Mesothelial cell of epicardium (in vitro differentiated cells): ENCODE measurements at places on chromosomes 5 and 9. TPM values are rescaled to one million over a fixed set of nuclear protein-coding genes. Genes with fewer than 3 reads are reported as not detected.

Gene CER1
- total RNA-seq = 0.78 to 1.2 TPM (median 1.0 TPM) in 3 replicates

DNA sequence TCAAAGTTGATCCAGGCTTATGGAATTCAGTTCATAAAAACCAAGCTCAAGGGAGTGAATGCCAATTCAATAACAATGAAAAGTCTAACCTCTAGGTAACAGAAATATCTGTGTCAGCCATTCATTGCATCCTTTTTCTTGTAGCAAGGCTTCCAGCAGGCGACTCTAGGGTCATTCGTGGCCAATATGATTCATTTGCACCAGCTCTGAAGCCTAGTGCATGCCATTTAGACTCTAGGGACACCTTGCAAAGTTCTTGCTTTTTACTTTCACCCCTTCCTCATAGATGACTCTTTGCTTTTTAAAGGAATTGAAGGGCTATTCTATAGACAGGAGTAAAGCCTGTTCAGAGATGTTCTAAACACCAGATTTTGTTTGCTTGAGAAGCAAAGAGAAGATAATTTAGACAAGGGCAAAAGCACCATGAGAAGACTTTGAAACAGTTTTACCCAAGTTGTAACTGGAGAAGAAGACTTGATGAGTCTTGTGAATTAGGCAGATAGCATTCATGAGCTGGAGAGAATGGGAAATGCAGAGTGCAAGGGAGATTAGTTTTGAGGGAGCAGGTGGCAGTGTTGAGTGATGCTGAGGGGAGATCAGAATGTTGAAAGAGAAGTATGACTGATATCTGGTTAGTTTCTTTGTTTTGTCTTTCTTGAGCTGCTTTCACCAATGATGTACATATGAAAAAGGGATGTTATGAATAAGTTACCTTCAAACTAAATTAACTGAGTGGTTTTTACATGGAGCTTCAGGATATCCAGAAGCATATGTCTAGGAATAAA lies 94.5 kb downstream of the F2RL2 start:
- no peak for DNase-seq

DNA sequence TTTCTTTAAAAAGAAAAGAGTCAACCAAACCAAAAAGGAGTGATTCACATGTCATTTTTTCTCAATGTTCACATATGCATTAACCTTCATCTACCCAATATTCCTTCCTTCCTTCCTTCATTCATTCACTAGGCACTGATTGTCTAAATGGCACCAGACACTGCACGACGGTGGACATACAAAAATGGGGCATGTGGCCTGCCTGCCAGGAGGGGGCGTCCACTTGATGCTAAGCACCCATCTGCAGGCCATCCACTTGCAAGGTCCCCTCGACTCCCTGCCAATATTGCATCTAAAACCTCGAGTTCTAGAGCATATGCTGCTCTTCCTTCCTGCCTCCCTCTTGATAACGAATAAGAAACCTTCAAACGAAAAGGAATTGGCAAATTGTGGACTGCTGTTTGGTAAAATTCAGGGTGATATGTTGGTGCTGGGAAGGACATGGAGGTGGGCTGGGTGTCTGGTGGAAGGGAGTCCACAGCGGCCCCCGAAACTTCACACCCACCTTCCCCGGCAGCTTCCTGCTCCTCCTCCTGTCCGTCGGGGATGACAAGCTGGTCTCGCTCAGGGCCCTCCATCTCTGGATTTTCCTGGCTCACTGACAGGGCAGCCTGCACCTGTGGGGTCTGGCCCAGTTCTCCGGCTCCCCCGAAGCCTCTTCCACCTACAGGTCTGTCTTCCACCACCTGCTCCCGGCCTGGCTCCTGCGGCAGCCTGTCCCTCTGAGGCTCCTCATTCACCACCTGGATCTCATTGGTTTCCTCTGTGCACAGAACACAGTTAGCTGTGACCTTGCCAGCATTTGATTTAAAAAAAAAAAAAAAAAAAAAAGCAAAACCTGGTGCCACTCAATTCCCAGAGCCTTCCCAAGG lies 64.3 kb downstream of the GOLM1 start:
- DNase-seq = no peak

DNA sequence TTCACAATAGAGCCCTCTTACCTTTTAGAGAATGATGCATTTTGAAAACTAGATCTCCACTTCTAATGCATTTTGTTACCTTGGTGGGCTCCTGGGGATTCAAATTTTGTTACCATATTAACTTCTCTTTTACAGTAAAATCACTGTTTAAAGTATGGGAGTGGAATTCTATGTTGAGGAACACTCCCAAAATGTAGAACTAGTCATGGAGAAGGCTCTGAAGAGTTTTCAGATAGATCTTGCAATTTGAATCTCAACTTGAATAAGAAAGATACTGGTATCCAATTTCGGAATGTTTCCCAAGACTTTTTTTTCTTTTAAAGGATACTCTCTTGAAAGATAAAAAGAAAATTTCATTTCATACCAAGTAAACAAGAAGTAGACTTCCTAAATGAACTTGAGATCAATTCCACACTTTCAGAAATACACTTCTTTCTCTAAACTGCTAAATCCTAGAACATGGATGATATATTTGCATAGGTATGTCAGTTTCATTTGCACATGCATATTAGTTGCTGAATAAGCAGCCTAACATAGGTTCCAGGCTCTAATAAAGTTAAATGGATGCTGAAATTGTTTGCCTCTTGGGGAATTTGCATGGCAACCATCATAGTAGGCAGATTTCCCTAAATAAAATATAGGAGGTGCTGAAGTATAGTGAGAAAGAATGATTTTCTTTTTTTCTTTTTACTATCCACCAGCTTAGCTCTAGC lies 205.4 kb downstream of the ADAMTS6 start:
- no peak for DNase-seq

- DNase-seq = no peak
Measured at GRCh38 chr9:90801973-90802322, 329 bp downstream of the SYK start.

DNA sequence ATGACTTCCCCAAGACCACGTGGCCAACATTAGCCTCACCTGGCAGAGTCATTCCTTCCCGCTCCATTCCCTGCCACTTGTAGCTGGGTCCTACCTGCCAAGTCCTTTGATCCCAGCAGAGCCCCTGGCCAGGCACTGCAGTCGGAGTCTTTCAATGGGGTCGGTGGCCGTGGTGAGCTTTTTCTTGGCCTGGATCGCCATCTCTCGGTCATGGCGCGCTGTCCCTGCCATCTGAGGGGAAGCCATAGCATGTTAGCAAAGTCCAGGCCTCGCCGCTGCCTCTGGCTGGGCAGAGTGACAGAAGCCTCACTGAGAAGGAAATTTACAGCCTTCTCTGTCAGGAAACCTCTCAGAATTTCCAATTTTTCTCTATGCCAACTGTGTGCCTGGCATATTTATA lies 17.5 kb downstream of the CAPSL start:
- DNase-seq = no peak

GRCh38 chr5:78795757-78796156 lies 147.2 kb upstream of the LHFPL2 start:
- no peak for DNase-seq

DNA sequence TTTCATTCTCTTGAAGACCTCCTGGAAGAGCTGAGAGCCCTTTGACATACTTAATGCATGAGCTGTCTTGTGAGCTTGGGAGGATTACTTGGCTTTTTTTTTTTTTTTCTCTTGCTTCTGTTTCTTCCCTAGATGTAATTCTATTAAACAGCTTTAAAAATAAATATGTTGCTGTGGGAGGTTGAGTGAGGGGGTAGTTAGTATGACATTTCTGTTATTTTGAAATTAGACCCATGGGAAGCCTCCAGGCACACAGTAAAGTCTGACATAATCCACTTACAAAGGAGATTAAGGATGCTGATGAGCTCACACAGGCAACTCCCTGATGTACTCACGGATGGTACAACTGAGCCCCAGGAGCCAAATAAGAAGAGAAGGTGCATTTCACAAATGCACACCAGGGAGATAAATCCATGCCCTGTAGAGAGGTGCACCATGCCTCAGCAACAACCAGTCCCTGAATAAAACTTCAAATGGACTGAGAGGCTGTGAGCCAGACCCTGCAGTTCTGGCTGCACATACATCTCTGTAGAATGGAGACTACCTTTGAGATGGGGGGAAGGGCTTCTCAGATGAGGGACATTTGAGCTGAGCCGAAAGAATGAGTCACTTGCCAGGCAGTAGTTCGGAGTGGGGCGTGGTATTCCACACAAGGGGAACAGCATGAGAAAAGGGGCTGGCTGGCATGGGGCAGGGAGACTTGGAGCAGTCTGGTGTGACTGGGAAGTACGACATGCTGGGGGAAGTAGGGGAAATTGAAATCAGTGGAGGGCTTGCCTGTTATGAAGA lies 68.7 kb downstream of the ACTL7B start:
- DNase-seq = no peak

DNA sequence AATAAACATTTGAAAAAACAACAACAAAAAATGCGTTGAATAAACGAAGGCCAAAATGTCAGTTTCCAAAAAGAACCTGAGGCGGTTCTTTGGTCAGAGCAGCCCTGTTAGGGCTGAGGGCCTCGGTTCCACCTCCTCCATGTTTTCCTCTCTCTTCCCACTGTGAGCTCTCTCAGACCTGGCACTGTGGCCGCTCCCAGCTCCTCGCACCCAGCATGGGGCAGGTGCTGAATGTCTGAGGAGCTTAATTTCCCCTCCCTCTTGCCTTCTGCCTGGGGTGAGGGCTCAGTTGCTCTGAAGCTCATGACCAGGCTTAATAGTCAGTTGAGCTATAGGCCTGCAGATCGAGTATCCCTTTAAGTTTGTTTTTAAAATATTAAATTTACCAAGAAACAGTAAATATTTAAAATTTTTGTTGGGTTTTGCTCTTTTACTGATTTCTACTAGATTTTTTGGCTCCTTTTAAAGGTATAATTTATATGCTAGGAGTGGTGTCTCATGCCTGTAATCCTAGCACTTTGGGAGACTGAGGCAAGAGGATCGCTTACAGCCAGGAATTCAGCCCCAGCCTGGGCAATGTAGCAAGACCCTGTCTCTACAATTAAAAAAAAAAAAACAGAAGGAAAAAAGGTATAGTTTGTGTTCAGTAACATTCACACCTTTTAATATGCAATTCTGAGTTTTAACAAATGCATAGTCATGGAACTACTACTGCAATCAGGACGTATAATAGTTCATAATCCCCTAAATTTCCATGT lies 28.1 kb downstream of the DAPK1 start:
- DNase-seq = no peak

- no peak for DNase-seq
Measured at GRCh38 chr9:120783602-120784047, 9.6 kb downstream of the FBXW2 start.

GRCh38 chr5:7391814-7392692 lies 3.9 kb upstream of the ADCY2 start:
- no peak for DNase-seq

DNA sequence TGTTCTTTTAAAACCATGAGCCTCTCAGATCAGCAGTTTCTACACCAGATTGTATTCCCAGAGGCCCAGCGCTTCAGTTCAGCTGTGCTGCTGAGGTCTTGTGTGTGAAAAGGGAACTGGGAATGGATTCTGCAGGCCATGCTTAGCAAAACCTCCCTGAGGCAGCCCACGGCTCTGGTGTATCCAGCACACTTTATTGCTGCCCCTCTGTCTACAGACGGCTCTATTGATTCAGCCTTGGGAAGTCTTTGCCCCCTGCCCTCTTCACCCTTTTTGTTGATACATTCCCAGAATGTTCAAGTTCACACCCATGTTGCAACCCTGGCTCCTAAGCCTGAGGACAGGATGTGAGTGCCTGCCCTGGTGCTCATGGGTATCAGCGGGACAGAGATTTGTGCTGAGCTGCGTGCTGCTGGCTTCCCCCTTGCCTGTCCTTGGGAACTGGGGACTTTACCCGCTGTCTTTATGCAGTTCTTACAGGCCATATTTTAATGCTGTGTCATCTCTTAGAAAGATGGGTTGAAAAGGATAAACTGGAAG lies 37.3 kb downstream of the ARHGAP26 start:
- DNase-seq = no peak

- DNase-seq = no peak
Measured at GRCh38 chr5:128579639-128580038, 41.6 kb upstream of the FBN2 start.

Gene GPX8
- 86.4 to 90.3 TPM (median 86.8 TPM) in 3 replicates for total RNA-seq

- no peak for DNase-seq
Measured at GRCh38 chr5:102996011-102996575, 123.8 kb downstream of the GIN1 start.

DNA sequence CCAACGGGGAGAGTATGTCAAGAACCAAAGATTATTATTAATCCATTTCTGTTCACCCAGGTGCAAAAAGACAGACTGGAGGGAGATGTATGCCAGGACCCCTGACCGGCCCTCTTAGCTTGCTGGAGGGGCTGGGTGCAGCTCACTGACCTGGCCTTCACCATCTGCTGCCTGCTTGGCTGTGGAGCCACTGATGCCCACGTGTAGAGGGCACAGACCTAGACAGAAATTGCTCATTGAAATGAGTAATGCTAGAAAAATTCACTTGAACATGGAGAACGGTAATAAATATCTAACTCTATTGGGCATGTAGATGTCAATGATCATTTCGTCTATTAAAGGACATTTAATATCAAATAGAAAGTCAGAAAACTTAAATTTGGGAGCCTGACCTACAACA lies 58.8 kb upstream of the ERCC6L2 start:
- DNase-seq = no peak

- no peak for DNase-seq
Measured at GRCh38 chr5:158388021-158388420, 529.1 kb upstream of the CLINT1 start.

DNA sequence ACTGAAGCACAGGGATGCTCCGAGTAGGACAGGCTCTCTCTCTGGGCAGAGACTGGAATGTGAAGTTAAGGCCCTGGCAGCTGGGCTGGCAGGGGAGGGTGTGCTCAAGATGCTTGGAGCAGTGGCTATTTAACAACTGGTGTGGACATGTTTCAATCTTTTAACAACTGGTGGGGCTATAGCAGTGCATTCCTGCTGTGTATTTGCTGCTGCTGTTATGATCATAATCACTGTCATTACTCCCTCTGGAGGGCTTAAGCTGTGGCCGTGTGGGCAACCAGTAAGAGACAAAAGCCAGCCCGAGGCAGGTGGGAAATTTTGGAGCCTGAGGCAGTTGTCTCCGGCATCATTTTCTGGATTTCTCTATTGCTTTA lies 33.3 kb upstream of the PTGS1 start:
- DNase-seq = no peak

Gene PCA3
- total RNA-seq = not detected in 3 replicates

GRCh38 chr9:135959814-135960213 lies 1.4 kb downstream of the UBAC1 start:
- no peak for DNase-seq

Gene CCNH
- total RNA-seq = 35.7 to 41.8 TPM (median 39.9 TPM) in 3 replicates

DNA sequence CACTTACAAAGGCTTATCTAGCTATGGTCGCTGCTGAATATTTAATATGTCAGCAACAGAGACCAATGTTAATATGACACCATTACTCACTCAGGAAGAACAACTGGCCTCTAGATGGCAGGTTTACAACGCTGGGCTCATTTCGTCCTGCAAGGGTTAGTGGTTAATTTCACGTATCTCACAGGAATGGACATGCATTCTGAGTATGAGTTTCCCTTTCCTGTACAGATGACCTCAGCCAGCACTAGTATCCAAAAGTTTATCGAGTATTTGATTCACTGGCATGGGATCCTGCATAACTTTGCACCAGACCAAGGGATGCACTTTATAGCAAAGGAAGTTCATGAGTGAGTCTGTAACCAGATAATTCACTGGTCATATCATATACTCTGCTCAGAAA lies 8.7 kb upstream of the TRPC7 start:
- DNase-seq = no peak
